Diencephalon (tissue), 1 donor: ENCODE measurements at places on chromosomes 6 and 20. TPM values are rescaled to one million over a fixed set of nuclear protein-coding genes. Genes with fewer than 3 reads are reported as not detected.

The SLC12A5 gene
- 113 TPM for total RNA-seq

The DEFB124 gene
- not detected for total RNA-seq

The SNAP91 gene
- 179 TPM for total RNA-seq

The SMPDL3A gene
- 11.8 TPM for total RNA-seq

The LY6G6C gene
- total RNA-seq = not detected

The KHDRBS2 gene
- 33.7 TPM for total RNA-seq

The HLA-DQA2 gene
- not detected for total RNA-seq

The BEND6 gene
- total RNA-seq = 47.3 TPM

The AARS2 gene
- 11.8 TPM for total RNA-seq

The PTGIS gene
- total RNA-seq = 11.1 TPM
